ENCODE measurements at places on chromosomes 3 and 15. TPM values are rescaled to one million over a fixed set of nuclear protein-coding genes. Genes with fewer than 3 reads are reported as not detected.

EPHA3 gene
- 0.05 TPM for total RNA-seq

DNA sequence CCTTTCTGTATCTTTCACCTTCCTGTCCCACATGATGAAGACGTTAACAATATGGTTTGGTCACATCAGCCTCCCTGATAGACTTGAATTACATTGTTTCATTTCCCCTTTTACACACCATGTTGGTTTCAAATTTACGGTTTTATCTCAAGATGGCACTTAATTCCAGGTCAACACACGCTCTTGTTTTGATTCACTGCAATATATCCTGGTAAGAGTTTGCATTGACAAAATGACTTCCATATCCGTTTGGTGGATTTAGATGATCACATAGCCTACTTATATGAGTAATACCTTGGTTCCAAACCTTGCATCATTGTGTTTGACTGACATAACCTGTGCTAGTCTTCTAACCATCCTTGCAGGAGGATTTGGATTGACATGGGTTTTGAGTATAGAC lies 499.4 kb downstream of the ROBO1 start:
- no peak for DNase-seq

DNA sequence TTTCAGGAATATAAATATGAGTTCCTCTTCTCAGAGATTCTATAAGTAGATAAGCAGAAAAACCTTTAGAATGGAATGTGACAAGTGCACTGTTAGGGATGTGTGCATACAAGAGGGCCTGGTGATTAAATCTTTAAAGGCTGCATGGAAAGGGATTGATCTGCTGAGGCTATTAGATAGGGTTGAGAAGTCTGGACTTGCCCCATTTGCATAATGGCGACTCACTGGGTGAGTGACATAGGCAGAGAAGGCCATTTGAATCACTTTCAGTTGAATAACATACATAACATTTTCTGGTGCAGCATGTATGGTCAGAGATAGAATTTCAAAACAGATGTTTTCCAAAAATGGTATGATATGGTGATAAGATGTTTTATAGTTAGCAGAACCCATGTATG lies 156.9 kb downstream of the ZNF621 start:
- no peak for DNase-seq

ITIH1 gene
- total RNA-seq, result 0.31 TPM

GRCh38 chr3:185936273-185936629 lies 1.6 kb downstream of the TRA2B start:
- DNase-seq, result no peak

DNA sequence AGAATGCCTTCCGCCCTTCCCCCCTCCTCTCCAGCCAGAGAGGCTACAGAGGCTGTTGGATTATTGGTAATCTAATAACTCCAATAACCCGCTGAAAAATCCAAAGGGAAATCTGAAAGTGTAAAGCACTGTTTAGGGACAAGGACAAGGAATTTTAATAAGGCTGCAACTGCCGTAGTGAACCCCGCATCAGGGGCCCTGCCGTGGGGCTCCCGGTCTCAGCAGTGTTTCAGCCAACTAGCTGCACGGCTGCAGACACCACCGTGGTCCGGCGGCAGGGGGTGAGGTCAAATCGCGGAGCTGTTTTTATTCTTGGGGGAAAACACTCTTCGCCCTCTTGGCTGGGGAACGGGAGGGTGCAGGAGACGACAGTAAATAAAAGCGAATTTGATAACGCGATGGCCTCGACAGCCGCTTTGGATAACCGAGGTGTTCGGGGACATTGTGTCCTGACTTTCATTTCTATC lies 6.1 kb downstream of the BCL6 start:
- DNase-seq, result no peak

MAP6D1 gene
- total RNA-seq, result 7.9 TPM

DNA sequence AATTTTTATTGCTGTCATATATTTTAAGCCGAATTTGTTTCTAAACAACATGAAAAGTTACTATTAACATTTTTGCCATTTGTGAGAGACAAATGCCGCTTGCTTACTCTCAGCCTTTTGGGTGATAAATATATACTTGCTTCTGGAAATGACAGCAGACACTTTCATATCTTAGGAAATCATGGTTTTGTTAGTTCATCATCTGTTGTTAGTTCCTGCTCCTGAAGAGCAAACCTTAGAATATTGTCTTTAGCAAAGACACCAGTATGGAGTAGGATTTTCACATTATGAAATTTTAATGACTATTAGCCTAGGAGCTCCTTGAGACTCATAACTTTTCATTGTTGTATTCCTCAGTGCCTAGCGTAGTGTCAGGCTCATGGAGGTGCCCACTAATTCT lies 36.0 kb downstream of the RAB8B start:
- no peak for DNase-seq

ITGA11 gene
- total RNA-seq, result 0.28 TPM

DNA sequence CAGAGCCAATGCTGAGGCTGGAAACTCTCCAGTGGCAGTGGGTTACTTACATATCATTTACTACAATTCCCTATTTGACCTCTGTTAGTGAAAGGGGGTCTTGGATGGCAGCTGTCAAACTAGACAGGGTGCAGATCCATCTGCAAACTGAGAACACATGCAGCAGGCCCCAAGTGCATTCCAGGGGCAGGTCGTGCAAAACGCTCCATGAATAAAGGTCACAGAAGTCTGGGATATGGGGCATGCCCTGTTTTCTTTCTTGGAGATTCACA lies 25.0 kb upstream of the RAD18 start:
- no peak for DNase-seq

FHIT gene
- 2.2 TPM for total RNA-seq

GRCh38 chr3:124363476-124363875 lies 366.8 kb upstream of the UMPS start:
- no peak for DNase-seq

PRR20G gene
- total RNA-seq, result not detected

GRCh38 chr3:54094926-54095325 lies 27.4 kb upstream of the CACNA2D3 start:
- DNase-seq, result no peak

SYNPR gene
- not detected for total RNA-seq
